ENCODE measurements at places on chromosomes 11 and 22.

DNA sequence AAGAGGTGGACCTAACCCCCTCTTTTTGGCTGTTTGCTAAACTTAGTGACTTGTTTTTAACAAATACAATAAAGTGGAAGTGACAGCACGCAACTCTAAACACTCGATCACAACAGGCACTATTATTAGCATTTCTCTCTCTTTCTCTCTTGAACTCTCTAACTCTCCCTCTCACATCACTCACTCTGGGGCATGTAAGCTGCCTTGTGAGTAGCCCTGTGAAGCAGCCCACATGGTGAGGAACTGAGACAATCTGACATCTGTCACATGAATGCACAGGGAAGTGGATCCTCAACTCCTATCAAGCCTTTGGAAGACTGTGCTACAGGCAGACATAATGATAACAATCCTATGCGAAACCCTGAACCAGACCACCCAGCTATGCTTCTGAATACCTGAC, 609.0 kb upstream of the CNTN5 start:
- no peak for DNase-seq

GRCh38 chr11:103202048-103202651, 92.9 kb downstream of the DYNC2H1 start:
- no peak for DNase-seq

DNA sequence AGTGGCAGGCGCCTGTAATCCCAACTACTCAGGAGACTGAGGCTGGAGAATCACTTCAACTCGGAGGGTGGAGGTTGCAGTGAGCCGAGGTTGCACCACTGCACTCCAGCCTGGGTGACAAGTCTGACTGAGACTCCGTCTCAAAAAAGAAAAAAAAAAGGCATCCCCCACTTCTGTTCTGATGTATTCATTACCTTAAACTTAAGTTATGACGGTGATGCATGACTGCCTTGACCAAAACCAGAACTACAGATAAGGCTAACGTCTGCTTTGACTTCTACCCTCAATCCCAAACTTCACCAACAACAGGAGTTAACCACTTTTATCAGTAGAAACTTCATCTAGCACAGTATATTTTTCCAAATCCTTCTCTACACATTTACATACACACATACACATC, 9.9 kb downstream of the HTR3A start:
- no peak for DNase-seq

DNA sequence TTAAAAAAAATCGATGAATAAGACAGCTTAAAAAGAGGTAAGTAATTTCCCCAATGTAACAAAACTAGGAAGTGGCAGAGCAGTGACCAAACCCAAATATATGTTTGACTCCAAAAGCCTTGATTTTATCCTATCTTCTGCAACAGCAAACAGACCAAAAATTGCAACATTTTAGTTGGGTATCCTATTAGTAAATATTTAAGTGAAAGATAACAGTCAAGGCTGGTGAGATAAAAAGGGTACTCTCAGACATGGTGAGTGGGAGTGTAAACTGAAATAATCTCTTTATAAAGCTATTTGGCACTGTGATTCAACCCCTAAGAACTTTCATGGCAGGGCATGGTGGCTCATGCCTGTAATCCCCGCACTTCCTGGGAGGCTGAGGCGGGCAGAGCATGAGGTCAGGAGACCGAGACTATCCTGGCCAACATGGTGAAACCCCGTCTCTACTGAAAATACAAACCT, 1.9 kb upstream of the RDX start:
- no peak for DNase-seq

DNA sequence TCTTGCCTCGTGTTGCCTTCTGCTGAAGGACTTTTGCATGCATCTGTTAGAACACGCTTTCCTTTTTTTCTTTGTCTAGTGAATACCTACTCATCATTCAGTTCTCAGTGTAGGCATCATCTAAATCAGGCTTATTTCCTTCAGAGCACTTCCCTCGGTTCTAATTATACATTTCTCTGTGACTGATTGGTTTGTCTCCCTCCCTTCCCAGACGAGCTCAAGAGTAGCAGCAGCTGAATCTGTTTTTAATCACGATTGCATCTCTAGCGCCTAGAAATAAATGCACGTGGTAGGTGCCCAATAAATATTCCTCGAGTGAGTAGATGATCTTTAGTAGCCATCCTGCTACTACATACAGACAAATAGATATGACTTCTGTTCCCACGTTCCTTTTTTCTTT, 6.3 kb downstream of the CEP164 start:
- DNase-seq, result no peak

GRCh38 chr11:120912504-120912903, 111.4 kb upstream of the TBCEL start:
- DNase-seq, result no peak

GRCh38 chr22:39962071-39962470, 1.9 kb downstream of the TMA7B start:
- DNase-seq, result no peak

All from DMS79 (cell line).